ENCODE measurements at places on chromosomes 6 and 20.

- no peak for DNase-seq
Observed at GRCh38 chr6:160004419-160005175, 35.7 kb downstream of the IGF2R start.

GRCh38 chr6:48150701-48151100, 39.7 kb upstream of the PTCHD4 start:
- no peak for DNase-seq

- DNase-seq, result peak; percentile 87
Observed at GRCh38 chr6:55040102-55040848, 134.0 kb upstream of the HCRTR2 start.

DNA sequence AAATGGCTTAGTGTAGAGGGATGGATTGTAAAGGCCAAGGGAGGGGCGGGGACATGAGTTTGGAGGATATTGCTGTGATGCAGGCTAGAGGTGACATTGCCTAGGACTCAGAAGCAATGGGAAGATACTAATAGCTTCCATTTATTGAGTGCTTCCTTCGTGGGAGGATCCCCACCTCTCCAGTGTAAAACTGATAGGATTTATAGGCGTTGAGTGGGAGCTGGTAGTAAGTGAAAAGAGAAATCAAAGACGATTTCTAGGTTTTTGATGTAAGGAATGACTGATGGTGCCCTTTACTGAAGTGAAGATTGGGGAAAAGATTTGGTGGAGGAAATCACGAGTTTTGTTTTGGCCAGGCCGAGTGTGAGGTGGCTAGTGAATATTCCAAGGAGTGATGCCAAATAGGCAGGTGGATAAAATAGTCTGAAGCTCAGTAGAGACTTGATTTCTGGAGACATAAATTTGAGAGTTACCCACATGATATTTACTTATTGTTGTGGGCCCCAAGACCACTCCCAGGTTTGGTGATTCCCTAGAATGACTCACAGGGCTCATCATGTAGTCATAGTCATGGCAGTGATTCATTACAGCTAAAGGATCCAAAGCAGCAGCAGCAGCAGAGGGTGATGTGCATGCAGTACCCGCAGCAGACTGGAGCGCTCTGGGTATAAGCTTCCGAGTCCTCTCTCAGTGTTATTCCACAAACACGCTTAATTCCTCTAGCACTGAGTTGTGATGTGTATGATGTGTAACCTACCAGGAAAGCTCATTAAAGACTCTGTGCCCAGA, 10.2 kb downstream of the RPRD1B start:
- no peak for DNase-seq

DNA sequence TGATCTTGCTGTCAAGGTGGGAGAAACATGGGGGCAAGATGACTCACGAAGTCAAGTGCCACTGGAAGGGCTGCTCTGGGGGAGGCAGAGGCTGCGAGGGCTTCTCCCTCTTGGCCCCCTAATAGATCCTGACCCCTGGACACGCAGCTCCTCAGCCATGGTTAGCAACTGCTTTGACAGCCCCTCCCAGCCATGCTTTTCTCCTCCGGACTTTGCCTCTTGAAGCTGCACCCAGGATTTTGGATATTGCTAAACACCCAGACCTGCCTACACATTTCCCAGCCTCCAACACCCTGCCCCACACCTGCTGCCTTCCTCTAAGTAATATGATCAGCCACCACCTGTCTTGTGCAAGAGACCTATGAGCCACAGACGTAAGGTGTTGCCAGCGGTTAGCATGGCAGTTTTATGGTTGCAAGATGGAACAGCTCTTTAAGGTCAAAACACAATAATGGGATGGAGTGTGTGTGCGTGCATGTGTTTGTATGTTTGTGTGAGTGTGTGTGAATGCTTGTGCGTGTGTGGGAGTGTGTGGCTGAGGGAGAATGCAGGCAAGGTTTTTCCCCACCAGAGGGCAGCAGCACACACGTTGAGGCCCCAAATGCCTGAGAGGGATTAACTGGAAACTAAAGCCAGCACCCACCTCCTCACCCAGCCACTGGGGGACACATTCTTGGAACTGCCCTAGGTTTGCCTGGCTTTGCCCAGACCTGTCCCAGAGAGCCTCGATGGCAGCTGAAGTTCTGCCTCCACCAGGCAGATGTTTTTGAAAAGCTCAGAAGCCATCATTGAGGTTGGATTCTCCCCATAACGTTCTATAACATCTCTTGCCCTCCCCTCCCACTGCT, 2.5 kb downstream of the IP6K3 start:
- no peak for DNase-seq

DNA sequence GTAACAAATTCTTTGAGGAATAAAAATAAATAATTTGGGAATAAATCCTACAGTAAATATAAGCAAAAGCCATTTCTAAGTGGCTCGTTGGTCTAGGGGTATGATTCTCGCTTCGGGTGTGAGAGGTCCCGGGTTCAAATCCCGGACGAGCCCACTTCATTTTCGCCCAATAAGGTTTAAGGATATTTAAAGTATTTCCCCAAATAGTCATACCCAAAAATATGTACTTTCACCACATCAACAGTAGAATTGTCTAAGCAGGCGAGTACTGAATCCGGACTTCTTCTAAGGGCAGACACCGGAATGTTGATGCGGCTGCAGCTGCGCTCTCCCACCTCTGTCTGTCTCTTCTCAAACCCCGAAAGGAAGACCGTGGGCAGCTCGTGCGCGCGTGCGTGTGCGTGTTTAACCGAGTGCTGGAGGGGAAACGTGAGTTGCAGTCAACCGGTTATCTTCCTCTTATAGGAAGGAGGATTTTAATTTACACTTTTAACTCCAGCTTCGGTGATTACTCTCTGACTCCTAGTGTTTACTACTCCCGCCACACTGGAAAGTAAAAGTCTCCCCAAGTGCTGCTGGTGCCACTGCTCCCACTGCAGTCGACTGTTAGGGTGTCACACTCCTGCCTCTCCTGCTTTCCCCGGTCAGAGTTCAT, 155.7 kb upstream of the PRSS16 start:
- peak; percentile 80 for DNase-seq

DNA sequence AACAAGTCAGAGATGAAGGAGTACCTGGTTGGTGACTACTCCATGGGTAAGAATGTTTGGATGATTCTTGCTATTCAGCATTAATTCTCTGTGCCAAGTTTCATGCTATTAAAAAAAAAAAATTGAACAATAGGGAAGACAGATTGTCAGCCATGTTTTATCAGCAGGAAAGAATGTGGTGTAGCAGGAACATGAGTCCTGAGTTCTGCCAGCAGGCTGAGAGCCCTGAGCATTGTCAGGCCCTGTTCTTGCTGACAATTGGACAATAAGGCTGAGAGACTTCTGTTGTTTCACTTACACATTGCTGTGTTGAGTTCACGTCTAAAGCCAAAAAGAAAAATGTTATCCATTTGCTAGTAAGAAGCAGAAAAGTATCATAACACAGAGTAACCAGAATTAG, 70.4 kb upstream of the SMIM28 start:
- no peak for DNase-seq

DNA sequence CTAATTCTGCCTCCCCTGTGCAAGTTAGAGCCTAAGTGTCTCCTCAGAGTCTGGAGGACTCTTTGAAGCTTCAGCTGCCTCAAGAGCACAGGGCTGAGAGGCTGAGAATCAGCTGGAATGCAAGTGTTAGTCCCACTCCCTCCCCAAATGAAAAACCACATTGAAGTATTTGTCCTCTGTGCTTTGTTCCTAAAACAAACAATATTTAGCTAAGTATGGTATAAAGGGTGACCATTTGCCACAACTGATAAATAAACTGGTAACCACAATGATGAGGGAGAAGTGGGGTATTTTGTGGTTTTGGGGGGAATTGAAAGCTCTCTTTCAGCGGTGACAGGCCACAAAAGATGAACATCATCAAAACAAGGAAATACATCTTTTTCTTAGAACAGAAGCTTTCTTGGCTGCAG, 91.7 kb upstream of the HDDC2 start:
- DNase-seq, result no peak

DNA sequence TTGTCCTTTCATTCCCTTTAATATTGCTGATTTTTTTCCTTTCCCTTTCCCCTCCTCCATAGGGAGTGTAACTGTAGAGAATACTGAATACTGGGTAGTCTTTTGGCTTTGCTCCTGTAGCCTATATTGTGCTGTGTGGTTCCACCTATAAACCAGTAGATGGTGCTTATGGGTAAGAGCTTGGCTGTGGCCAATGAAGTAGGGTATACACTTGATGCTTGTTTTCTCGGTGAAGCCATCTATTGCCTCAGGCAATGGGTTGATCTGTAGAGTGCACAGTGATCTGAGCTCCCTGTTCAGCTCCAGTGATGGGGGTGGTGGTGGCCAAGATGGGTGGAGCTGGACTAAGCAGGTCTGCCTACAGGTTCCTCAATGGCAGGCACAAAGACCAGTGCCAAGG, 203.3 kb upstream of the IMPG1 start:
- no peak for DNase-seq

DNA sequence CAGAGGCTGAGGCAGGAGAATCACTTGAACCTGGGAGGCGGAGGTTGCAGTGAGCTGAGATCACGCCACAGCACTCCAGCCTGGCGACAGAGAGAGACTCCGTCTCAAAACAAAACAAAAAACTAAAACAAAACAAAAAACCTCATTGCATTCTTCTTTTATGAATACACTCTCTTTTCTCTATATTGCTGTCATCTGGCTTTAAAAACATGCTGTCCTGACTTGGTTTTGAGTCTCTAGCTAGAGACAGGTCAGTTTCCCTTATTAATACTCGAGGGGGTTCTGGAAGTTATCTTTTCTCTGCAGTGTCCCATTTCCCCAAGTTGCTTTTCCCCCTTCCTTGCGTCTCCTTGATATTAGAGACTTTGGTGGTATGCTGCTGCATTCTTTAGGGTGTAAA, 50.9 kb downstream of the RIOK1 start:
- no peak for DNase-seq

DNA sequence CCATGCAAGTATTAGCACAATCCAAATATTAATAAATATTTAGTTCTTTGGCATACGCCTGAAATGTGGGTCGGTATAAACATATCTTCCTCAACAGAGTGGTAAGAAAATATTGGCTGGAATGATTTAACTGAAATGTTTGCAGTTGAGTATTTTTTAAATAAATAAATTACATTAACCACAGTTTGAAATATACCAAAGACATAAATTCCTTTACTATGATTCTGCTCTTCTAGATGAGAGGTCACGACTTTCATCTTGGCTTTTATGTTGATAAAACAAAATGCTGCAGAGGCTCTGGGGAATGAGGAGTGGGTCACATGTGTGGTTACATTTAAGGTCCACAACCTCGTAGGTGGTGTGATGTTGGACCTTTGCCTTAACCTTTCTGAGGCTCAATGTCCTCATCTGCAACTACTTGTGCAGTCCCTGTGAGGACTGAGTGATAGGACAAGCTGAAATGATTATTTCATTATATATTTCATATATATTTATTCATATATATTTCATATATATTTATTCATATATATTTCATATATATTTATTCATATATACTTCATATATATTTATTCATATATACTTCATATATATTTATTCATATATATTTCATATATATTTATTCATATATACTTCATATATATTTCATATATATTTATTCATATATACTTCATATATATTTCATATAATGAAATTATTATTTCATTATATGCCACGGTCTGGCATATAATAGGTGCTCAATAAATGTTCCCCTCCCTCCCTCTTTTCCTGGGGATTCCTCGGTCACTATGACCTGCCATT, 107.4 kb downstream of the SAMD5 start:
- peak; percentile 27 for DNase-seq

- no peak for DNase-seq
Observed at GRCh38 chr6:161242779-161243693, 30.8 kb downstream of the AGPAT4 start.

- no peak for DNase-seq
Observed at GRCh38 chr20:5592823-5593739, 157.1 kb upstream of the SHLD1 start.

DNA sequence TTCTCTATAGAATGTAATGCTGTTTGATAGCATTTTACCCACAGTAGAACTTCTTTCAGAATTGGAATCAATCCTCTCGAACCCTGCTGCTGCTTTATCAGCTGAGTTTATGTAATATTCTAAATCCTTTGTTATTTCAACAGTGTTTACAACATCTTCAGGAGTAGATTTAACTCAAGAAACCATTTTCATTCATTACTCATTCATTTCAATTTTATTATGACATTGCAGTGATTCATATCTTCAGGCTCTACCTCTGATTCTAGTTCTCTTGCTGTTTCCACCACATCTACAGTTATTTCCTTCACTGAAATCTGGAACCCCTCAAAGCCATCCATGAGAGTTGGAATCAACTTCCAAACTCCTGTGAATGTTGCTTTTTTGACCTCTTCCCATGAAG, 93.7 kb downstream of the ZFAND3 start:
- peak; percentile 21 for DNase-seq

DNA sequence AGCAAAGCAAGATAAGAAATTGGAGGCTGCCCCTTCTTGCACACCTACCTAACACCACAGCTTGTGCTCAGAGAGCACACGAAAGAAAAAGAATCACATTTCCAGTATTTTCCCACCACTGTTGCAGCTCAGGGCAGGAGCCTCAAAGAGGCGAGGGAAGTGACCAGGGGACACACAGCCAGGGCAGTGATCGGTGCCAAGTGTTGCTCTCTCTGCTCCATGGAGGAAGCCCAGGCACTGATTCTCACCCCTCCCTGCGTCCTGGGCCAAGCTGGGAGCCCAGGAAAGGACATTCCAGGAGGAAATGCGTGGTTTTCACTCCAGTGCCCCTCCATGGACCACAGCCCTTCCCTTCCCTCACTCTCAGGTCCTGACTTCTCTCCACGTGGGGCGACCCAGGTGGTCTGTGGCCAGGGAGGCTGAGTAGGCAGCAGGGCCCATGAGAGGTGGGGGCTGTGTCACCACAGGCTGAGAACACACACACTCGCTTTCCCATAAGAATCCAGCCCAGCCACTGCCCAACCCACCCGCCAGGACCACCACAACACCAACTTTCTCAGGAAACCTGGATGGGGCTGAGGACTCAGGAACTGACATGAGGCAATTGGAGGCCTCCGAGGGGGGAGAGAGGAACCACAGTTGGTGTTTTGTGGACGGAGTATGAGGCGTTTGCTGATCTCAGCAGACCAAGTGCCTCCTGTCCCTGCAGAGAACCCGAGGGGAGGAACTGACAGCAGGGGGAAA, 81.7 kb upstream of the MAFB start:
- DNase-seq, result no peak

- no peak for DNase-seq
Observed at GRCh38 chr20:60219984-60220562, 261.9 kb downstream of the CDH26 start.

GRCh38 chr20:46635514-46636136, 15.6 kb downstream of the SLC13A3 start:
- DNase-seq, result no peak

GRCh38 chr6:100160930-100161329, 166.9 kb upstream of the MCHR2 start:
- no peak for DNase-seq

GRCh38 chr20:16580620-16581019, 7.4 kb upstream of the KIF16B start:
- no peak for DNase-seq
